Kidney capillary endothelial cell (primary cell): ENCODE measurements at places on chromosomes 3 and 15.
A peak's percentile ranks its signal among the peaks of the same experiment; 100 is the strongest.

- DNase-seq, result no peak
Measured at GRCh38 chr15:101313041-101313761, 18.2 kb upstream of the SNRPA1 start.

DNA sequence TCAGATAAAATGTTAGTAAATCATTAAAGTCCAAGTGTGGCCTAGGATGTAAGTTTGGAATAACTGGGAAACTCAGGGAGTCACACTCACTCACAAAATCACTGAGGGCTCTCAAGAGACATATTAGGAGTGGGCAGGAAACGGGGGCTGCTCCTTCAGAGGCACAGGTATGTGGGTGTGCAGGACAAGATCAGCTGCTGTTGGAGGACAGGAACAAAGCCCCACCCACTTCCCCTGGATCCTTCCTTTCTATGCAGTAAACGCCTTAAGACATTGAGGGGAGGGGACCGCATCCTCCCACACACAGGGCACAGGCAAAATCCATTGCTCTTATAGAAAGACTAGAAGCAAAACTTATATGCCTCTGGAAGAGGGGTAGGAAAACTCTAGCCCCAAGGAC lies 30.2 kb downstream of the TM2D3 start:
- DNase-seq, result no peak

GRCh38 chr3:18585004-18585968 lies 160.1 kb upstream of the SATB1 start:
- no peak for DNase-seq

DNA sequence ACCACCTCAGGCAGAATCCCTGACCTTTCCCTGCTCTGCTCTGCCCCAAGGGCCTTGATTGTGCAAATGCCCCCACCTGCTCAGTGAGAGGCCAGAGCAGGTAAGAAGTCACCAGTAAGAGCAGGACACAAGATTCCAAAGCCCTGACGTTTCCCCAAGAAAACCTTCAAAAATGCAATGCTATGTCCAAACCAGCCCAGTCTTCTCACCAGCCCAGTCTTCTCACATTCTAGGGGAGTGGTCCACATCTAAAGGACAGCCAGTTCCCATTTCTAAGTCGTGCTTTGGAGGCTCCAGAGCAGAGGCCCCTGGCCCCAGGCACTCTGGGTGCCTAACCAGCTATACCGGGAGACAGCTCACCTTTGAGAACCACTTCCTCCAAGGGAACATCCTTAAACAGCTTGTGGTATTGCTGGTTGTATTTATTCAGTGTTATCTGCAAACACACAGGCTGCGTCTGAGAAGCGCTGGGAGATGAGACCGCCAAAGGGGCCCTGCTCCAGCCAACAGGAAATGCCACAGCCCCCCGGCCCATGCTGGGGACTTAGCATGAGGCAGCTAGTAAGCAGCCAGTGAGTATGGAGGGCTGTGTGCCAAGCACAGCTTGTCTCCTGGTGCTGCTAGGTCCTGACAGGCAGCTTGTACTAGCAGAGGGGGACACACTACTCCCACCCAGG lies 29.3 kb downstream of the GRAMD2A start:
- no peak for DNase-seq

- peak; percentile 84 for DNase-seq
Measured at GRCh38 chr3:55601366-55602080, 114.4 kb upstream of the WNT5A start.

GRCh38 chr3:38837358-38837757 lies 21.3 kb upstream of the SCN10A start:
- no peak for DNase-seq

- DNase-seq, result no peak
Measured at GRCh38 chr15:34366271-34367065, 528 bp downstream of the LPCAT4 start.

- DNase-seq, result no peak
Measured at GRCh38 chr3:57544181-57545125, at the start of gene DNAH12. DNAH12 (minus strand) TSS chr3:57544344; CDS start chr3:57542870, 1,474 bp downstream.

- no peak for DNase-seq
Measured at GRCh38 chr3:36777424-36778218, 13.3 kb upstream of the DCLK3 start.

GRCh38 chr3:141174674-141175073 lies 57.0 kb upstream of the PXYLP1 start:
- no peak for DNase-seq

DNA sequence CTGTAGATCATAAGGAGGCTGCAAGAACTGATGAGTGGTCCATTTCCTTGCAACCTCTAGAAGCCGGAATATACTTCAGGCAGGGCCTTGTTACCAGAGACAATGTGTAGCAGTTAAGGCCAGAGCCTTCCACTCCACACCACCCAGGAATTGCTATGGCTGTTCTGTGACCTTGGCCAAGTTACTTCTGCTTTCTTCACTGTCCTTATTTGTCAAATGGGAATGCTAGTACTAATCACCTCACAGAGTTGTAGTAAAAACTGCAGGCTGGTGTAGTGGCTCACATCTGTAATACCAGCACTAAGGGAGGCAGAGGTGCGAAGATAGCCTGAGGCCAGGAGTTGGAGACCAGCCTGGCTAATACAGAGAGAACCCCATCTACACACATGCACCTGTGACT lies 28.7 kb upstream of the RPN1 start:
- DNase-seq, result no peak

DNA sequence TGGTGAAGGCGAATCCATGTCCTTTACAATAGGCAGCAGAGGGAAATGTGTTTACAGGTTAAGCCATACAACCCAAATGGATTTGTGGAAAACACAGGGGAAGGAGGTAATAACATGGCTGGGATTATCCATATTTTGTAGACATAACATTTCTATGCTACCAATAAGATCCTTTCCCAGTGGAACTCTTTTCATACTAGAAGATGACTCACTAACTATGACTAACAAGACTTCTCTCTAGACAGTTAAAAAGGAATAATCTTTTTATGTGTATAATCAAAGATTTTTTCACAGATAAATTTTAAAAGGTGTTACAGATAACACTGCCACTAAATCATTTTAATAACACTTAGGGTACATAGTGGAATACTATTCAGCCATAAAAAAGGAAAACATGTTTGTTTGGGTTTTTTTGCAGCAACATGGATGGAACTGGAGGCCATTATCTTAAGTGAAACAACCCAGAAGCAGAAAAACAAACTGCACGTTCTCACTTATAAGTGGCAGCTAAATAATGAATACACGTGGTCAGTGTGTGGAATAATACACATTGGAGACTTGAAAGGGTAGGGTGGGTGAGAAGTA lies 39.6 kb downstream of the VPS13C start:
- no peak for DNase-seq

DNA sequence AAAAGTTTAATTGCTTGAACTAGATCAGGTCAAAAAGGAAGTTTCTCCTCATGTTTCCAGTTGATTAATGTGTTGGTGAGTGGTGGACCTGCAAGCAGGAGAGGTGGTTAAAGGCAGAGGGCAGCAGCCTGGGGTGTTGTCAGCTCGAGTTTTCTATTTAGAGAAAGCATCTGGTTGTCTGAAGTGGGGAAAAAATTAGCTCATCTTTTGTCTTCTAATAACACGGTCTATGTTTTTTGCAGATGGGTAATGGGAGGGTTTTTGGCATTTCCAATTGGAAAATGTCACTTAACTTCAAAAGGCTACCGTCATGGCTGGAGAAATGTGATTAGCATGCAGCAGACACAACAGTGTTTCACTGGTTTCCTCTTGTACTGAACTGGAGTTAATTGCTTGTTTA lies 122.6 kb downstream of the ITPR1 start:
- no peak for DNase-seq

- DNase-seq, result peak; percentile 7
Measured at GRCh38 chr3:112405845-112406244, 72.9 kb downstream of the CD200 start.

DNA sequence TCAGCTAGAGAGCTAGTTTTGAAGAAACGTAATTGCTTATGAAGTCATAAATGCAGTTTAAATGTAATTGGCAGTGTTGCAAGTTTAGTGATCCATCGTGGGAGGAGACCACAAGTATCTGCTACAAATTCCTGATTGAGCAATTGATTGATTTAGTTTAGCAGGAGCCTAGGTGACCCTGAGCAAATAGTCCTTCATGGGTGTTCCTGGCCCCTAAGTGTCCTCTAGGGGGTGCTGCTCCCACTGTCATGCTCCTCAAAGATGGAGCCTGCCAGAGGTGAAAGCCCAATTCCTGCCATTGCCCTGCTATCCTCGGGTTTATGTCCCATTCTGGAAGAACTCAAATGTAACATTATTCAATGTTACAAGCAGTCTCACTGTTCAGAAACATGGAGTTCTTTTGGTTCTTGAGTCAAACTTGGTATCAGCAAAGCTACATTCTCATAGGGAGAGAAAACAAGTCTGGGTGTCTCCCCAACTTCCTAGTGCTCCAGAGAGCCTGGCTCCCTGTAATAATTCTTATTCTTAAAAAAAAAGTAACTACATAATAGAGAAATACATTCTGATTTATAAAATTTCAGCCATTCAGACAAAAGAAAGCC lies 29.8 kb upstream of the SENP5 start:
- DNase-seq, result peak; percentile 44

DNA sequence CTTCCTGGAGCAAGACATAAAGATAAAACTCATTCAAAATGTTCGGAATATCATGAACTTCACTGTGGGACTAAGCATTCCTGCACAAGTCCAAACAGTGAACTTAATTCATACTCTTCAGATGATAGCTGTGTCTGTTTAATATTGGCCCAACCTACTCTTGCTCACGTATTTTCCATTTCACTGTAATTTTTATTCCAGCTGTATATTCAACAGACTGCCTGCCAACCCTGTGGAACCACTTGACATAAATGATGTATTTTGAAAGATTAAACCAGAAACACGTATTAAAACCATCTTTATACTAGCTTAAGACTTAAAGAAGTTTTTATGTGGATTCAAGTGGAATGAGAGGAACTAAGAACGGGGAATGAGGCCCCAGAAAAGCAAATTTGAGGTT lies 172.5 kb downstream of the TMEM108 start:
- DNase-seq, result no peak

- no peak for DNase-seq
Measured at GRCh38 chr3:108171106-108171505, 51.1 kb downstream of the IFT57 start.

- DNase-seq, result no peak
Measured at GRCh38 chr15:43317566-43318184, 12.7 kb downstream of the LCMT2 start.

- peak; percentile 95 for DNase-seq
Measured at GRCh38 chr3:39907981-39908380, 98.6 kb downstream of the MYRIP start.

DNA sequence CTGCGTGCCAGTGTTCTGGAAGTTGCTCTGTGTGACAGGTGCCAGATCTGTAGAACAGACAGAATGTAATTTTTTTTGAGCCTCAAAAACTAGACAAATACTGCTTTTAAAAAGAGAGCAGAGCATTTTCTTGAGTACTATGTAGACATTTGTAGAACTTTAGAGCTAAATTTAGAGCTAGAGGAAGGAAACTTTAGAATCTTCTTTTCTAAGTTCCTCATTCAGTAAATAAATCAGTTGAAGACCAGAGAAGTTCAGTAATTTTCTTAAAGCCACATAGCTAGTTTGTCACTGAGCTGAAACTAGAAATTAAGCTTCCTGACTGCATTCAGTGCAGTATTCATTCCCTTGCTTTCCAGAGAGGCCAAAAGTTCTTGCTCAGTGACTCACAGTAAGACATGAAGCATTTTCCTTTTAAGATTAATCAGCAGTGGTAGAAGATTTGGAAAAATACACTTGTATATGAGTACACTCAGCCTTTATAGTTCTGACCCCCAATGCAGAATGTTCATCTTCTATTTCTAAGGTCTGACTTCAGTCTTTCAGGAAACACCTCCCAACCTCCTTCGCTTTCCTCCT lies 83.6 kb upstream of the TSEN2 start:
- DNase-seq, result peak; percentile 75

DNA sequence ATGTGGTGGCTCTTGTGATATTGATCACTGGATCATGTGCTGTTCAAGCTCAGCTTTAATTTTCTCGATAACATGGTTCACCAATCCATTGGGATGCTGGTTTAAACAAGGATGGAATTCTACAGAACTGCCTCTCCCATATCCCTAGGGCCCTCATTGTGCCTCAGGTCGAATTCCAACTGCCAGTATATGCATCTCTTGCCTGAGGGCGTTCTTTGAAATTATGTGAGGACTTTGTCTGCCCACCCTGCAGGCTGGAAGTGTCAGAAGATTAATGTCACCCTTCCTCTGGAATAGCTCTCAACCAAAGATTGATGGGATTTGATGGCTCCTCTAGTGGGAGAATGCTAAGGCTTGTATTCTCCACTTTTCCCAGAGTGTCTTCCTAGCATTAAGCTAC lies 175.6 kb upstream of the GALNT15 start:
- no peak for DNase-seq
